ENCODE measurements at places on chromosomes 5 and 9.

DNA sequence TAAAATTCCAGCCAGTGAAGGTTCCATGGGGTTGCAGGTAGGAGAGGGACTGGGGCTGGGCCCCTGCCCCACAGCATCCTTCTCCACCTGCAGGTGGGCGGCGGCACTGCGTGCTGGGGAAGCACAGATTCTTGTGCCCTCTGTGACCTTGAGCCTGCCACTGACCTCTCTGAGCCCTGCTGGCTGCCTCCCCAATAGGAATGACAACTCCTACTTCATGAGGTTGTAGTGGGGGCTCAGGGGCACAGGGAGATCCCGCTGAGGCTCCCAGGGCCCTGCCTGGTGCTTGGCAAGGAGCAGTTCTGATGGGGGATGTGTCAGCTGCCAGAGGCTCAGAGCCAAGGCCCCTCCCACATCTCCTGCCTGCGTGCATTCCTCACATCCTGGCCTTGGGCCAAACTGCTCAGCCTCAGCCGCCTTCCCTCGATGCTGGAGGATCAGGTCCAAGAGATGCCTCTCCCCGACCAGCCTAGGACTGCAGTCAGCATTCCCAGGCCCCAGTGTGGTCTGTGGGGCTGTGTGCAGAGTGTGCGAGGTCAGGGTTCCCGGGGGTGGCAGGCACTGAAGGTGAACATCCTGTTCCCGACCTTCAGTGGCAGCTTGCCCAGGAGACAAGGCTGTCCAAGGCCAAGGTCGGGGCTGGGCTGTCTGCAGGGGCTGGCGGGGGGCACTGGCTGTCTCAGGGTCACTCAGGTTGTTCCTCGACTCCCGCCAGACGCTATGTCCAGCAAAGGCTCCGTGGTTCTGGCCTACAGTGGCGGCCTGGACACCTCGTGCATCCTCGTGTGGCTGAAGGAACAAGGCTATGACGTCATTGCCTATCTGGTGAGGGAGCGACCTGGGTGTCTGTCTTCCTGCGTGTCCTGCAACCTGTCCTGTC, 7.0 kb downstream of the ASS1 start:
- DNase-seq, result no peak

GRCh38 chr9:112533660-112534059, 47.0 kb downstream of the KIAA1958 start:
- no peak for DNase-seq

DNA sequence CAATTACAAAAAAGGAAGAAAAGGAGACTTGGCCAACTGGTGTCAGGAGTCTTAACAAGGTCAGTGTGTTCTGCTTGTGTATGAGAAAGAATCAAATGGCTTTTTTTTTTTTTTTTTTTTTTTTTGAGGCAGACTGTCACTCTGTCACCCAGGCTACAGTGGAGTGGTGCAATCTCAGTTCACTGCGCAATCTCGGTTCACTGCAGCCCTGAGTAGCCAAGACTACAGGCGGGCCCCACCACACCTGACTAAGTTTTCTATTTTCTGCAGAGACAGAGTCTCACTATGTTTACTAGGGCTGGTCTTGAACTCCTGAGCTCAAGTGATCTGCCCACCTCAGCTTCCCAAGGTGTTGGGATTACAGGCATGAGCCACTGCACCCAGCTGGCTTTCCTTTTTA, 3.1 kb upstream of the IL7R start:
- no peak for DNase-seq

DNA sequence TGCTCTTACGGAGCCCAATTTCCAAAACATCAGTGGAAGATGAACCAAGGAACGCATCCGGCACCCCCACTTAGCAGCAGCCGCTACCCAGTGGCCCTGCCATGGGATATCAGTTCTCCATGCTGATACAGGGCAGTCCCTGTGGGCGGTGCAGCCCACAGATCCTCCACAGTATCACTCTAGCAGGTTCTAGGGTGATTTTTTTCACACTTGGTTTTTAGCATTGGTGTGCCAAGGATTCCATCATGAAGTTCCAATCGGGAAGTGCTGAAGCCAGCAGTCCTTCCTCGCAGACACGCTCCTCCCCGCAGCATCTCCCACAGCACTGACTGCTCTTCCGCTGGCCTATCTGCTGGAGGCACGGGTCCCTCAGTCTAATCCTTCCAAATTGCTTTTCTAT, 261.9 kb downstream of the SYK start:
- no peak for DNase-seq

GRCh38 chr9:135864447-135865049, 42.8 kb downstream of the CAMSAP1 start:
- DNase-seq, result peak; percentile 68

- DNase-seq, result no peak
These were observed 37.4 kb downstream of the SHB start for GRCh38 chr9:38031594-38031993.

Measured in neural progenitor cell (in vitro differentiated cells).